ENCODE measurements at places on chromosomes 1 and 21.

DNA sequence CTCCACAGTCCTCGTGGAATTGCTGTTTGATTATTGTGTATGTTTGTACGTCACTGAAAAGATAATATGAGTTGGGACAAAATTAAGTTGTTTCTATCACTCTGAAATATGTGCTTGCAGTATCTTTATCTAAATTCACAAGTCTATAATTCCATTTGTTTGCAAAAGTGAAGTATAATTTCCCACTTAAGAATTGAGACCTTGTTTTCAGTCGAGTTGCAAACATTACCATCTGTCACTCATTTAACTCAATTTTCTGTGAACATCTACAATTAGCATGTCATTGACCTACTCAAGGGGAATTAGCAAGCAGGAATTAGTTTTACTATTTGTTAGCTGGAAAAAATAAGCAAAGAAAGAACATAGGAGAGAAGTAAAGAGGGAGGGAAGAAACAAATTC lies 195.8 kb downstream of the TPR start:
- no peak for DNase-seq

DNA sequence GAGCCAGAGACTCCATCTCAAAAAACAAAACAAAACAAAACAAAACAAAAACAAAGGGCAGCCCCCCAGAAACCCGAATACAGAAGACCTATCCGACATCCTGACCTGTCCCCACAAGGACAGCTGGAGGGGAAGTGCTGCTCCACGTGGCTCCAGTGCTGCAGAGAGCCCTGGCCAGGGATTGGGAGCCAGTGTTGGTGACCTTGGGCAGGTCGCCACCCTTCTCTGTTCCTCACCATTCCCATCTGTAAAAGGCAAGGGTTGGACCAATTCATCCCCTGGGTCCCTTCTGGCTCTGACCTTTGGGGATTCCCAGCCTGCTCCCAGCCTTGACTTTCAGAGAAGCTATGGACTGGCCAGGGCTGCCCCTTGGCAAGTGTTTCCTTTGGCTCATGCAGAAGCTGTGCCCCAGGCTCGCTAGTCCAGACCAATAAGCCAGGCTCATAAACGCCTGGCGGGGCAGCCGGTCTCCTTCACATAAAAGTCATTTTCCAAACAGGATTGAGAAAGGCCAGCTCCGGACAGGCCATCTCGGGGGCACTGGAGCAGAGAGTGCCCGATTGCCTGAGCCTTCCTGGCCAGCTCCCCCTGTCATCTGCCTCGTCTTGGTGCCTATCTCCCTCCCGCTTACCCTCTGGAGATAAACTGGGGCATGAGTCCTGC lies 20.0 kb upstream of the PADI1 start:
- DNase-seq, result no peak

GRCh38 chr1:72202761-72203160 lies 79.6 kb downstream of the NEGR1 start:
- DNase-seq, result no peak

DNA sequence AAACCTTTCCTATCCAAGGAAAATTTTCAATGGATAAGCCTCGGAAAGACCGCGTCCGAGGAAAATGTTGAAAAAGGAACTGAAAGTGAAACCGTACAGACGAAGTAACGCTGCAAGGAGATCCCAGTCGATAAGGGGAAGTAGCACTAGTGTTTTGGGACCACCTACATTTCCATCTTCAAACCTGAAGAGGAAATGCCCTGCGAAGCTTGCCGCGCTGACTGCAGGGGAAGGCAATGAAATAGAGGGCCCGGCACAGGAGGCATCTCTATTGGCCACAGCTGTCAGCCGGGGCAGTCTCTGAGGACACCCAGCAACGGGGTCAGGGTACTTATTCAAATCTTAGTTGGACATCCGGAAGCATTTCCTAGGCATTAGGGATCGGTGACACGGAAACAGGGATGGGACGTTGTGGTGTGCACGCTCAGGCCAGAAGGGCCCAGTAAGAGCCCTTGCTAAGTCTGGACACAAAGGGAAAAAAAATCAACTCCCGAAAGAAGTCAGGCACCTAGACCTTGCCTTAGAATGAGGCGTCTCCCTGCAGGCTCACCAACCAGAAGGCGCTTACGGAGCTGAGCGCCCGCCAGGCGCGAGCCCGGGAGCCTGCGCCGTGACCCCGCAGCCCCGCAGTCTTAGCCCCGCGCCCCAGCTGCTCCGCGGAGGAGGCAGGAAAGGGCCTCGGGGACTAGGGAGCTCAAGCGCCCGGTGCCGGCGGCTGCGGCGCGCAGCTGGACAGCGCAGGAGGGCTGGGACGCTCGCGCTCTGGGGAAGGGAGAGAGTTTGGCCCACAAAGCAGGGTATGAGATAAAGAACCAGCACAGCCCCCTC lies 655 bp downstream of the USF1 start:
- DNase-seq, result peak; percentile 83

- no peak for DNase-seq
Observed at GRCh38 chr1:179917601-179918429, 35.7 kb downstream of the TOR1AIP1 start.

GRCh38 chr1:51097171-51097570 lies 4.9 kb upstream of the C1orf185 start:
- DNase-seq, result no peak

- no peak for DNase-seq
Observed at GRCh38 chr1:184101141-184101540, 49.6 kb downstream of the TSEN15 start.

DNA sequence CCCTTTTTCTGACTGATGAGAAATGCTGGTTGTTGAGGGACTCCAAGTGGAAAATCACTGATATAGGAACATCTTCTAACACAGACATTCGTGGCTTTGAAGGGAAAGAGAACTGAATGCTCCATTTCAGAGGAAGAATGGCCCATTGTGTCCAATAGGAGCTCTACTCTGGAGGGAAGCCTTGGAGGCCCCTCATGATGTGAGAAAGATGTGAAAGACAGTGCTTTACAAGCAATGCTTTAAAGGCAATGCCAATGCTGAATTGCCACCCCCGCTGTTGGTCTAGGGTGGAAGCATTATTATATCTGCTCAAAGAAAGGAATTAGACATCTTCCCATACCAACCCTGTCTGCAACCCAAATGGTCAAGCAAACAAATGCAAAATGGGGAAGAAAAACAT lies 13.7 kb downstream of the NMNAT2 start:
- no peak for DNase-seq

DNA sequence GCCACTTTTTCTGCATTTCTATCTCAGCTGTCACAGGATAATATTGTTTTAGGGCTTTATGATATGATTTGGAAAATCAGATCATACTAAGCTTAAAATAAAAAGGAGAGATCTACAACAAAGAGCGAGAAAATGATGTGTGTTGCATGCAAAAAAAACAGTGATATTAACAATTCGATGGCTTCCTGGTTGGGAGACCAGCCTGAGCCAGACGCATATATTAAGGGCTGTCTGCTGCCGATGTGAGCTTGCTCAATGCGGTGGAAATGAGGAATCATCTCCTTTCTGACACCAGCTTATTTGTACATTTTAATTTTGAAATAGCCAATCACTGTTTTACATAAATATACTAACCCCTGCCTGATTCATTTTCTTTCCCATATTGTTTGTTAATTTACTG lies 862.6 kb downstream of the USP25 start:
- DNase-seq, result no peak

- no peak for DNase-seq
Observed at GRCh38 chr1:35285771-35286606, 17.5 kb downstream of the ZMYM4 start.

GRCh38 chr1:184685116-184685515 lies 69.5 kb downstream of the EDEM3 start:
- DNase-seq, result no peak

- no peak for DNase-seq
Observed at GRCh38 chr1:160722726-160723125, 11.1 kb upstream of the CD48 start.

GRCh38 chr1:237040823-237041222 lies 1.2 kb upstream of the RYR2 start:
- DNase-seq, result no peak

All from mesendoderm (in vitro differentiated cells).